ENCODE measurements at places on chromosomes 7 and 10. TPM values are rescaled to one million over a fixed set of nuclear protein-coding genes. Genes with fewer than 3 reads are reported as not detected.

The POLR2J2 gene
- total RNA-seq = 2.4 TPM

The KCND2 gene
- 0.34 TPM for total RNA-seq

The PRLHR gene
- not detected for total RNA-seq

The ACSL5 gene
- 0.71 TPM for total RNA-seq

- peak; percentile 25 for DNase-seq
Observed at GRCh38 chr7:151520419-151521261, 945 bp upstream of the RHEB start.

DNA sequence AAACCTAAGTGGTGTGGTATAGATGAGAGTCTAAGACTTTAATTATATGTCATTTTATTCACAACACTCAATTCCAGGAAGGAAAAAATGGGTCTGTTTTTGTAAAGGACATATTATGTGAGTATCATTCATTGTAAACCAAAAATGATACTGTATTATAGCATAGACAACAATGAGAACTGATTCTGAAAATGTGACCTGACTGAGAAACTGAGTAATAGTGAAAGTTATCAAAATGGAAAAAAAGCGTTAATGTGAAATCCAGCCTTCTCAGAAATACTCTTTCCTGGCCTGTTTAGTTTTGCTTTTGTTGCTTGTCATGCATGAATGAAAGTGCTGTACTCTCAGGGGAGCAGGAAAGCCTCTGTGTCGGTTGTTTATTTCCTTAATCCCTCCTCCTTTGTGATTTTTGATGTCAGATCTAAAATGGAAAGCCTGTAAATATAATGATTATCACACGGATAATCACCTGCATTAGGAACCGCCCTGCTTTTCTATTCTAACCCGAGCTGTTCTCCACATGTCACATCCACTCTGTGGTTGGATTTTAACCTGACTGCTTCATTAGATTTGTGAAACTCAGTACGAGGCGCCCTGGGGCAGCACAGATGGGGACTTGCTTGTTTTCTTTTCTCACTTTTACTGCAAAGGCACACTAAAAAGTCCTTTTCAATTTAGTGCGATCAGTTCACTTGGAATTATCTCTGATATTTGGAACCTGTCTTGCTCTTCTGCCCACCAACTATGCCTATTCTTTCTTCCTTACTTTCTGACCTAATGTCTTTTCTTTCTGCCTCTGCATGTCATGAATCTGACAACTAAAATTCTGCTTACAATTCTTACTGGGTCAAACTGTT is 240.9 kb upstream of the KAT6B start:
- DNase-seq = peak; percentile 10

DNA sequence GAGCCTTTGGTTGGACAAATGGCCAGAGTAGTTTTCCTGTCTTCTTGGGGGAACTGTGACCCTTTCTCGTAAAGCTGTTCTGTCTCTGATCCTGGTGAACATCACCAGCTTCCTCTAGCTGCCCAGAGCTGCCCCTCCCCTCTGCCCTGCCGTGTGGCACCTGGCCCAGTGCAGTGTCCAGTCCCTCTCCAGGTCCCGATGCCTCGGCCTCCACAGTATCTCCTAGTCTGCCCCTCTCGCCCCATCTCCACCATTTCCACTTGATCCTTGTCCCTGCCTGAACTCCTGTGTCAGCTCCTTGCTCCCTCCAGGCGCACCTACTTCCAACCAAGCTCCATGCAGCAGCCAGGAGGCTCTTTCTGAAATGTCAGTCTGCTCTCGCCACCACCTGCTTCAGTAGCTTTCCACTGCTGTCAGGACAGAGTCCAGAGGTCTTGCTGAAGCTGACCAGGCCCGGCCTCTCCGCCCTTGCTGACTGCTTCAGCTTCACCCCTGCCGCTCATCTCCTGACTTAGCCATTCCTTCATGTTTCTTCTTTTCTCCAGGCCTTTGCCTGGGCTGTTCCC is 133.6 kb downstream of the GRK5 start:
- no peak for DNase-seq

DNA sequence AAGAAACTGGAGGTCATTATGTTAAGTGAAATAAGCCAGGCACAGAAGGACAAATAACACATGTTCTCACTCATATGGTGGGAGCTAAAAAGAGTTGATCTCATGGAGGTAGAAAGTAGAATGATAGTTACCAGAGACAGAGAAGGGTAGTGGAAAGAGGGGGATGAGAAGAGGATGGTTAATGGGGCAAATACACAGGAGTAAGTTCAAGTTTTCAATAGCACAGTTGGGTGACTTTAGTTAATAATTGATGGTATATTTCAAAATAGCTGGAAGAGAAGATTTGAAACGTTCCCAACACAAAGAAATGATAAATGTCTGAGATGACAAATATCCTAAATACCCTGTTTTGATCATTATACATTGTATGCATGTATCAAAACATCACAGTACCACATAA is 261.8 kb downstream of the THSD7A start:
- DNase-seq = no peak

- no peak for DNase-seq
Observed at GRCh38 chr7:142865766-142866165, 10.9 kb downstream of the EPHB6 start.

DNA sequence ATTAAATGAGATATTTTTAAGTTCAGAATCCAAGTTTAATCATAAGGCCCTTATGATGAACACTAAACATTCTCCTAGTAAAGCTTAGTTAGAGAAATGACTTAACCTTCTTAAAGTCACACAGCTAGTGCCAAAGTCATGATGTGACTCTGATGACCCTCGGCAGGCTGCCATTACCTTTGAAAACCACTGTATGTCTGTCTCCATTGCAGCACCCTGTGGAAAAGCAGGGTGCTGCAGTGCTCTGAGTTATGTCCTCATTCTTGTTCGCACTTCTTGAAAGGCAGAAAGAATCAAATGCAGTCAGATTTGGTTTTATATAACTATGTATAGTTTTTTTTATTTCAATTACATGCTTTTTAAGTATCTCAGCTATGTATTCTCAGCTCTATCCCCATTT is 105.0 kb downstream of the PHTF2 start:
- peak; percentile 20 for DNase-seq
